ENCODE measurements at places on chromosomes 3 and 15. TPM values are rescaled to one million over a fixed set of nuclear protein-coding genes. Genes with fewer than 3 reads are reported as not detected.
A peak's percentile ranks its signal among the peaks of the same experiment; 100 is the strongest.

DNA sequence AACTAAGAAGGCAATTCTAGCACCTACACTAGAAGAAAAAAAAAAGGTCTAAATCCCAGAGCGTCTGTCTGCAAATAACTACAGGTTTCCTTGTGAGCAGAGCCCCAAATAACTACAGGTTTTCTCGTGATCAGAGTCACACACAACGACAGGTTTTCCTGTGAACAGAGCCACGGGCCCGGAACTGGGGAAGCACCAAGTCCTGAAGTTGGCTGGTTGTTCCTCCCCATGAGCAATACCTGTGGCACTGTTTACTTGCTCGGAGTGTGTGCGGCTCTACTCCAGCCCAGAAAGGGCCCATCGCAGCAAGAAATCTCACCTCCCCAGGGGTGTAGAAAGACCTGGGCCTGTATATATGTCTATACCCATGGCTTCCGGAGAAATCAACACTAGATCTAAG is 644 bp upstream of the MASP1 start:
- DNase-seq = no peak

DNA sequence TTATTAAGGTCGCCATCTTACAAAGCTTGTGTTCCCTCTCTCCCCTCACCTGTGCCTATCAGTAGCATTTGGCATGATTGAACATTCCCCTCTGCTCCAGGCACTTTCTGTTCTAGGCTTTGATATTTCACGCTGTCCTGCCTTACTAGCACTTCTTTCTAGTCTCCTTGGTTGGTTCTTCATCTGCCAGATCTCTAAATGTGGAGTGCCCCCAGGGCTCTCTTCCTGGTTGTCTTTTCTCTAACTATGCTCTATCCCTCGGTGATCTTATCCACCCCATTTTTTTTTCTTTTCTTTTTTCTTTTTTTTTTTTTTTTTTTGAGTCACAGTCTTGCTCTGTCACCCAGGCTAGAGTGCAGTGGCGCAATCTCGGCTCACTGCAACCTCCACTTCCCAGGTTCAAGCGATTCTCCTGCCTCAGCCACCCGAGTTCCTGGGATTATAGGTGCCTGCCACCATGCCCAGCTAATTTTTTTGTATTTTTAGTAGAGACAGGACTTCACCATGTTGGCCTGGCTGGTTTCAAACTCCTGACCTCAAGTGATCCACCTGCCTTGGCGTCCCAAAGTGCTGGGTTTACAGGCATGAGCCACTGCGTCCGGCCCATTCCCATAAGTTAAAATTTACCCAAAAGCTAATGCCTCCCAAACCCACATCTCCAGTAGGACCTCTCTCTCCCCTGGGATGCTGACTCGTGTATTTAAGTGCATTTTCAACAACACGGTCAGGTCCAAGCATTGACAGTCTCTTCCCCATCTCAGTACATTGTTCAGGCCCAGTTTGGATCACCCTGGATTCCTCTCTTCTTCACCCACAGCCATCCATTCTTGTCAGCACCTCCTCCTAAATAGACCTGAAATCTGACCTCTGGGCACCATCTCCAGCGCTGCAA is 5.2 kb downstream of the NUSAP1 start:
- no peak for DNase-seq

DNA sequence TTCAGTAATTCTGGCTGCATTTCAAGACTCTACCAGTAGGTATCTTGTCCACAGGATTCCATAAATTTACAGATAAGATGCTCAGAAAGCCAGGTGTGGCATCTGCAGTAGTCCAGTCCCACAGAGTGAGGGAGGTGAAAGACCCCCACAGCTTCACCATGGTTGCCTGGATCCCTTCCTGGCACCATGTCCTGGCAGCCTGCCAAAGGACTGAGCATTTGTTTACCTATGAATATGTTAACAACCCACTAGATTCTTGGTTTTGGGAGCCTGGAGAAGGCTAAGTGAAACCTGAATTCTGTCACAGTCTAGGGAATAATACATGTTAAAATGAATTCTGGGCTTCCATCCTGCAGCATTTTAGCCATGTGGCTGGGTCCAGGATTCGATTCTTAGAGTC is 14.9 kb downstream of the CHST2 start:
- DNase-seq = no peak

- no peak for DNase-seq
These were observed 735.0 kb downstream of the PDCD6IP start for GRCh38 chr3:34533451-34533850.

GRCh38 chr3:14141144-14141543 is 16.3 kb downstream of the TMEM43 start:
- DNase-seq = no peak

DNA sequence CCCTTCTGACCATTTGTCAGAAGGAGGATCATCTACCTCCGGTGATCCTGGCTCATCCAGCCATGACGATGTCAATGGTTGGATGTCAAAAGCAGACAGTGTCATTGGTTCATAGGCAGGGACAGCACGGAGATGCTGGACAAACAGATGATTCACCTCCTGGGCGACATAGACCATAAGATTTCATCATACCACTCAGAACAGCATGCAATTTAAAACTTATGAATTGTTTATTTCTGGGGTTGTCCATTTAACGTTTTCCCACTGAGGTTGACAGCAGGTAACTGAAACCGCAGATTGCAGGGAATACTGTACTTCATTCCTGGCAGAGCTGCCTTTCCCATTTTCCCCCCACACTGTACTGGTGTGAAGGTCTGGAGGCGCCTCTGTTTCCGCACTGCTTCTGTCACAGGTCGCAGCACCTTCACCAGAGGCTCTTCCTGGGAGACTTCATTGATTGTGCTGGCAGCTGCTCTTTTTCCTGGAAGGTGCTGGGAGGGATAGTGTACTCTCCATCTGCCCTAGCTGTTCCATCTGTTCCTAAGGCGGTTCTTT is 32.5 kb upstream of the TMOD3 start:
- DNase-seq = no peak

DNA sequence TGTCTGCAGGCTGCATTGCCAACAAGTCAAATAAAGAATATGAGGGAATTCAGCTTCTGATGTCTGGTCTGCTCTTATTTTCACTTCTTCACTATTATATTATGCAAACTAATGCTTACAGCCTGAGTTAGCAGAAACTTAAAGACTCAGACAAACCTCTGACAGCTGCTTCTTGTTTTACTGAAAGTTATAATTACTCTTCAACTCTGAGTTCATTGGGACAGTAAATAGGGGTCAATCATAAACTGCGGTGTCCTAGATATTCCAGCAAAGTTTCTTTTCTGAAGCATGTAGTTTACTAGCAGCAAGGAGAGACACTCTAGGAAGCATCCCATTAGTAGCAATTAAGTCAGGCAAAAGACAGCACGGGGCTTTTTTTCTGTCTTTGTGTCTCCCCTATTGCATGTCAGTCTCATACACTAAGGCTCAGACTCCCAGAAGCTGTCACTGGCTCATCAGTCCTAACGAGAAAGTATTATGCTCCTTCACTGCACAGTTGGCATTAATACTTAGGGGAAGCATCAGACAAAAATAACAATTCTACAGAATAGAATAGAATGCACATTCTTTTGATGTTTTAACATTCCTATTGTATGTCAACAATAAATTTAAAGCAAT is 1060.8 kb downstream of the ROBO1 start:
- DNase-seq = peak; percentile 42

GRCh38 chr15:64749167-64749566 is 26.2 kb downstream of the RBPMS2 start:
- DNase-seq = no peak

GRCh38 chr3:1495466-1495865 is 402.6 kb downstream of the CNTN6 start:
- no peak for DNase-seq

DNA sequence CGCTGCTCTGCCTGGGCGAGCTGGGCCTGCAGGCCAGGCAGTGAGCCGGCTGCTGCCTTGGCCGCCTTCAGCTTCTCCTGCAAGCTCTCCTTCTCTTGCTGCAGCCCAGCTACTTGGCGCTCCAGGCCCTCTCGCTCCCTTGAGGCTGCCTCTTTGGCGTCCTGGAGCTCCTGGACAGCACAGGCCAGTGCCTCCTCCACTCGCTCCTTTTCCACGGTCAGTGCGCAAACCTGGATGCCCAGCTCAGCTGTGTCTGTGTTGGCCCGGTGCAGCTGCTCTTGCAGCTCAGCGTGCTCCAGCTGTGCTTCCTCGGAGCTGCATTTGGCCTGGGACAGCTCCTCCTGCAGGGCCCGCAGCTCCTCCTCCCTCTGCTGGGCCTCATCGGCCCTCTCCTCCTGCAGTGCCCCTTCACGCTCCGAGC is 23.1 kb downstream of the CXCR6 start:
- no peak for DNase-seq

GOLGA6B gene
- polyA plus RNA-seq = not detected

GHSR gene
- not detected for polyA plus RNA-seq

SLC51A gene
- 17.8 TPM for polyA plus RNA-seq

ACSBG1 gene
- polyA plus RNA-seq = 1.3 TPM
